Stimulated activated CD4-positive, alpha-beta T cell treated with anti-CD3 and anti-CD28 coated beads, TNF-alpha, amount 100 ng/mL, for 1 hour (primary cell): ENCODE measurements at places on chromosomes 6 and 20.

GRCh38 chr6:39338397-39338796, 15.9 kb upstream of the KCNK16 start:
- DNase-seq, result no peak

DNA sequence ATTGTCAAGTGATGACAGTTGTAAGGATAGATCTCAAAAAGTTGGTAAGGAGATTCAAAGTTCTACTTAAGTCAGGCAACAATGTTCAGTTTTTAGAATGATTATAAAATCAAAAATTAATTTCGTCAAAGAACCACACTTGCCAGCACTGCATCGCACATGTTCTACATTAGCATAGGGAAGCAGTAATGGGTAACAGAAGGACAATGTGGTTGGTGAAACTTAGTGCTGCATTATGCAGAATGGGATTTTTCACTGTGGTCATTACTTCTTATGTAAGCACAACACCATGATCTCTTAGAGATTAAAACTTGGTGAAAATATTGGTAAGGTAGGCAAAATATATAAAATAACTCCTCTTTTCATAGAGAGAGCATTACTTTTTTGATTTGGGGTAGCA, 173.7 kb upstream of the THEMIS start:
- no peak for DNase-seq

- no peak for DNase-seq
Measured at GRCh38 chr20:18943542-18943941, 130.0 kb downstream of the SCP2D1 start.

- no peak for DNase-seq
Measured at GRCh38 chr6:24603241-24603640, 42.8 kb downstream of the KIAA0319 start.

DNA sequence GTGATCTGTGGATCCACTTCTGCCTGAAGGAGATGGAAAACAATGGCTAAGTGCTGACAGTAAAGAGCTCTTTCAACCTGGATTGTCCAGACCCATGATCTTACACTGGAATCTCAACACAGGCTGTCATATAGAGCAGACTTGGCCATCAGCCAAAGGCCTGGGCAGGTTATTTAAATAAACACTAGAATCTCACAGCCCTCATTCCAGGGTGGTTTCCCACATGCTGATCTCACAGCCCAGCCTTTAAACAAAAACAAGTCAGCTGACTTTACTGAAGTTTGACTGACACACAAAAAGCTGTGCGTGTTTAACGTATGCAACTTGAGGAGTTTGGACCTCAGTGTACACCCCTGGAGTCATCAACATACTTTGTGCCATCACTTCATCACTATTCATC, 28.4 kb downstream of the SYNDIG1 start:
- DNase-seq, result no peak

DNA sequence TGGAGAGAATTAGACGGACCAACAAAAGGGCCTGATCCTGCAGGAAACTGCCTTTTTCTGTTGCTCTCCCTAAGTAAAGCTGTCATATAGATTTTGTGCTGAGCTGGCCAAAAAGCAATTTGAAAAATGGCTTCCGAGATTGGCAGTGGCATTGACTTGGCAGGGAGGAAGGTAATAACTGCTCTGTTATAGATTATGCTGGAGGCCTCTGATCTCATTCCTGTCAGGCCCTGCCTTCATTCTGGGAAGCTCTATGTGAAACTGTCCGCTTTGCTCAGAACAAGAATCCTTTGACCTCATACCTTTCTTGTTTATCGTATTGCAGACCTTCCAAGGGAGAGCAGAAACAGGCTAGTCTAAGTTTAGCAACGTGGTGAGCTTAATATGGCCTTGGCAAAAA, 234.4 kb downstream of the PHACTR1 start:
- DNase-seq, result no peak

GRCh38 chr6:160735523-160735922, 33.5 kb downstream of the PLG start:
- DNase-seq, result no peak

DNA sequence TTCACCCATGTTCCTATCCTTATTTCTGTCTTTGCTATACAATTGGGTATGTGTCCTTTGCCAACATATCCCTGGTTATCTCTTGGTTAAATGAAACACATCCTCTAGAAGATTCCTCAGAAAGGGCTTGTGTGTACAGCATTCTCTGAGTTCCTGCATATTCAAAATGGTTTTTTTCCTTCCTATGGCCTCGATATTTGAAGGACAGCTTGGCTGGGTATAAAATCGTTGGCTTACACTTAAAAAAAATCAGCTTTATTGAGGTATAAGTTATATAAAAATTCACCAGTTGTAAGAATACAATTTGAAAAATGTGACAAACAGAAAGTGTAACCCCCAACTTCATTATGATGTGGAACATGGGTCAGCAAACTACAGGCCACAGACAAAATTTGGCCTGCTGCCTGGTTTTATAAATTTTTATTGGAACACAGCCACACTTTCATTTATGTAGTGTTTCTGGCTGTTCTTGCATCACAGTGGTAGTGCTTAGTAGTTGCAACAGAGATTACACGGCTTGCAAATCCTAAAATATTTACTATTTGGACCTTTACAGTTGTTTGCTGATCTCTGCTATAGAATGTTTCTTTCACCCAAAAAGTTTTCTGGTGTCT, 16.7 kb downstream of the PCMT1 start:
- no peak for DNase-seq

DNA sequence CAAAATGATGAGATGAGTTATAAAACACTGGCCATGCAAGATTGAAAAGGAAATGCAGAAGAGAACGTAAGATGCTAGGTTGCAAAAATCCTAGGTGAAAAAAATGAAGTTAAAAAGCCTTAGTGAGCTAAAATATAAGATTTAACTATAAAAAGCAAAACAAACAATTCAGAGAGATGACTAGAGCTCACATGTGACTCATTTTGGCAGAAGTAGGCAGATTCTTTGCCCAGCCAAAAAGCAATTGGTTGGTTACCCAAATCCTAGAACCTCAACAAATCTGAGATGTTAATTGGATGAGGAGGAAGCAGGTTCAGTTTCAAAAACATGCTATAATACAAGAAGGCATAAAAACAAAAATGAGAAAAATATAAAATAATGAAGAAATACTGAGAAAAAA, 249.1 kb downstream of the OGFRL1 start:
- no peak for DNase-seq

- no peak for DNase-seq
Measured at GRCh38 chr6:4714961-4715501, 61.2 kb upstream of the CDYL start.

DNA sequence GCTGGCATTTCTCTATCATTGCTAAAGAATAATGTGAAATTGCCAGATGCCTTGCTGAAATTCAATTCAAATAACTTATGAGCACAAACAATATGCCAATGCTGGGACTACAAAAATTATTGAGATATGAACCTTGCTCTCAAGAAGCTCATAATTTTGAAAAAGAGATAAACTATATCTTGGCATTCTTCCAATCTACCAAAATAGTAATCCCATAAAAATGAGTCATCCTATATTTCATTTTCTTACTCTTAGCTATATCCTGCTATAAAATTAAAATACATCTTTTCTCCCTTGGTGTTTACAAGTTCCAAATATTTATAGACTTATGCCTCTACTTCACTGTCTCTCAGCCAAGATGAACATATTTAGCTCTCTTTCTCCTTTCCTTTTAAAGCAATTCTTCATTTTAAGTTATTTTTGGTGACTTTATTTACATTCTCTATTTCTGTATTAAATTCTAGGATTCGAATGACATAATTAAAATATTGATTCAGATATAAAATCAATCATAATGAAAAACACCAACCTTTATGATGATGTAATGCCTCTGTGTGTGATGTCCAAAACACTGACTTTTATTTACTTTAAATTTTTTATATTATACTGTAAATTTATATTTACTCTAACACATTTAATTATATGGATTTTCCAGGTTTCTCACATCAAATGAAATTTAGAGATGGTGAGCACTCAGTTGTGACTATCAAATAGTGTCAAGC, 152.6 kb downstream of the CDK19 start:
- DNase-seq, result no peak

GRCh38 chr6:75210885-75211739, 5.3 kb upstream of the COL12A1 start:
- DNase-seq, result peak; percentile 17

GRCh38 chr6:56046576-56046975, 171.2 kb upstream of the BMP5 start:
- DNase-seq, result no peak

- DNase-seq, result no peak
Measured at GRCh38 chr6:111761783-111762312, 111.4 kb downstream of the FYN start.

DNA sequence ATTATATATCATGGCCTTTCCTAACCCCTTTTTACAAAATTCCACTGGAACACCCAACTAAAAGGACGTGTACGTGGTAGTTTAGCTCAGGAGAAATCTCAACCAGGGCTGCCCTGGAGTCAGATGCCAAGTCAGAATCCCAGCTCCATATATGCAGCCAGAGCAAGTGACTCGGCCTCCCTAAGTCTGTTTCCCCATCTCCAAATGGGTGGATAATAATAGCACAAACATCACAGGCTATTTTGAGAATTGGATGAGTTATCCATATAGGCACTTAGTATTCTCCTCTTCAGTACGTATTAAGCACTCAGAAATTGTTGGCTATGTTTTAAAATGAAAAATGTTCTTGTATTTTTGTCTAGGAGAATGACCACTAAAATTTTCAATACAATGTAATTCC, 481.5 kb downstream of the CD109 start:
- no peak for DNase-seq

DNA sequence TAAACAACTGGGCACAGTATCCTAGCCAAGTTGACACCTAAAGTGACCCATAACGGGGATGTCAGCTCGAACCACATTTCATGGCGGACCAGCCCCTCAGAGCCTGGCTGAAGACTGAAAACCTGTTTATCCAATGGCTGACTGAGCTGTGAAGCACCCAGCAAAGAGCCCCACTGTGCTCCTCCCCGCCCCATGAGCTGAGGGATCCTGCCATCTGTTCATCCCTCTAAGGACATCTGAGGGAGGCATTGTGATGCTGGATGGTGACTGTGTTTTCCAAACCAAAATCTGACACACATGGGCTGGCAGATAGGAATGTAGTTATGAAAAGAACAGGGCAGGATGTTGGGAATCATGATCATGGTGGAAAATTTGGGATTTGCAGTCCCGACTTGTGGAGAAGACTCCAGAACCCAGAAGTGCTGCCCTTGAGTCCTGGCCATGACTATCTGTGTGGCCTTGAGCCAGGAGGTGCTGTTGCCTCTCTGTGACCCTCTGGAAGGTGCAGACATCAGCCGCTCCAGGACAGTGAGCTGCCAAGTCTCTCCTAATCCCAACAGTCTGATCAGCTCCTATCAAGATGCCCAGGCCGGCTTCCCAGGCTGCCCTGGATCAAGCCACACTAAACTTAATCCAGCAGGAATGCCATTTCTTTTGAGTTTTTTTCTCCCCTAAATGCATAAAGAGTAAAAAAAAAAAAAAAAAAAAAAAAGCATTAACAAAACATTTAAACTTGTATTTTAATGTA, 5.7 kb downstream of the EDN3 start:
- DNase-seq, result no peak

DNA sequence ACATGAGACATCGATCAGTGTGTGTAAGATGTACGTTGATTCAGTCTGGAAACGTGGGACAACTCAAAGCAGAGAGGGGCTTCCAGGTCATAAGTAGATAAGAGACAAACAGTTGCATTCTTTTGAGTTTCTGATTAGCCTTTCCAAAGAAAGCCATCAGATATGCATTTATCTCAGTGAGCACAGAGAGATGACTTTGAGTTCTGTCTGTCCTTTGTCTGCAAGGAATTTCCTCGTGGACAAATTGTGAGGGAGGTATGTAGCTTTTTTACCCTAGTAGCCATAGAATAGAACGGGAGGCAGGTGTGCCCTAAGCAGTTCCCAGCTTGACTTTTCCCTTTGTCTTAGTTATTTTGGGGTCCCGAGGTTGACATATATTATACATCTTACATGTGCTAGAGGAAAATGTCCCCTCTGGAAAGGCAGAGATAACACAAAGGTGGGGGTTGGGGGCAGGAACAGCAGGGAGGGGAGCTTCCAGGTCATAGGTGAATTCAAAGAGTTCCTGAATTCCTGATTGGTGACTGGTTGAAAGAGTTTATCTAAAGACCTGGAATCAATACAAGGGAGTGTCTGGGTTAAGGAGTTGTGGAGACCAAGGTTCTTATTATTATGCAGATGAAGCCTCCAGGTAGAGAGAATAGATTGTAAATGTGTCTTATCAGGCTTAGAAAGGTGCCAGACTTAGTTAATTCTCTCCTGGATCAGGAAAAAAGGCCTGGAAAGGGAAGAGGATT, 237.0 kb downstream of the NFATC2 start:
- no peak for DNase-seq

DNA sequence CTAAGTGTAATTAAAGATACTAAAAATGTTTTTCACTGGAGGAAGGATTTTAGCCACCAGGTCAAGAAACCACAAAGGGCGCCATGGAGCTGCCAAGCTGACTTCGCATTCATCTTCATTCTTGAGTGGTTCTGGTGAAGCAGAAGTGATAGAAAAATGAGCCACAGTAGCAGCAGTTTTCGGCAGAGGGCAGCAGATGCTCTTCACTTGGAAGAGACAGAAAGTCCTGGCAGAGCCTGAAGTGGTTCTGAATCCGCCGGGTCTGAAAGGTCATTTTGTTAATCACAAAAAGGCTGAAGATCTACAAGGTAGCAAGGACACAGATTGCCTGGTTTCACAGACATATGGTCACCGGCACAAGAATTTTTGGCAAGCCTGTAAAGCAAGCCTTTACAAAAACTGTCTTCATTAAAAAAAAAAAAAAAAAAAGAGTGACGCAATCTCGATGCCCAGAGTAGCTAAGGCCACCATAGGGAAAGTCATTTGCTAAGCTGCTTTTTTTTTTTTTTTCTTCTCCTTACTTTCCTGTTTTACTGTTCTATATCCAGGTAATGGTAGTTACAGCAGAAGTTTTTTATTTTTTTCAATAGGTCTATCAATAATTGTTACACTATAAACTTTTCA, 345.1 kb upstream of the AGPAT4 start:
- DNase-seq, result no peak

DNA sequence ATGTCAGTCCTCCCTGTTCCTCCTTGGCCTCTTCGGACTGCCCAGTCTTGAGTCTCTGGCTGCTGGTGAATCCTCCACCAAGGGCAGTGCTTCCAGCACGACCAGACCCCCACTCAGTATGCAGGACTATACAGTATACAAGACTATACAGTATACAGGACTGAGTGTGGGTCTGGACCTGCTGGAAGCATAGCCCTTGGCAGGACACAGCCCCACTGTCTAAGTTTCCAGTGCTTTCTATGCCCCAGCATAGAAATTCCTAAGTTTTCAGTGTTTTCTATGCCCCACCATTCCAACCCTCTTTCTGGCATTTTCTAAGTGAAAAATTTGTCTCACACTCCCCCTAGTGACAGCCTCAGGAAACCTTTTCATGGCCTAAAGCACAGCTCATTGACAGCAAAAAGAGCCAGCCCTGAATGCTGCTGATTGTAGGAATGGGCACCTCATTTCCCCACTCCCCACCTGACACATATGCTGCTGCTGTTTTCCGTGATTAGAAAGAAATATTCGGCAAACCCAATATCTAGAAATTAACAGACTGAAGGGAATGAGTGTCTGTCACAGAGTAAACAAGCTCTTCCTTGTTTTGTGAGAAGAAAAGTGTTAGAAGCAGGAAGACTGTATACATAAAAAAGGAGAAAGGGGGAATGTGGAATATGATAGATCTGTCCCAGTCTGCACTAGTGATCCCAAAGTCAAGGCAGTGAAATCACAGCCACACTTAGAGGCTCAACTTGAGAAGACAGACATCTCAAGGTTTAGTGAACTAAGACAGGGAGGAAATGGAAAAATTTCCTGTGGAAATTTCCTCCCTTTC, 206.9 kb downstream of the IBTK start:
- DNase-seq, result no peak

GRCh38 chr20:64194269-64194668, 30.0 kb downstream of the MYT1 start:
- no peak for DNase-seq
